ENCODE measurements at places on chromosomes 5 and 9. TPM values are rescaled to one million over a fixed set of nuclear protein-coding genes. Genes with fewer than 3 reads are reported as not detected.

GRCh38 chr9:98575379-98576346, 133.1 kb downstream of the GABBR2 start:
- peak; percentile 66 for DNase-seq

NUTM2G gene
- not detected for total RNA-seq

NUTM2F gene
- total RNA-seq: not detected

DNA sequence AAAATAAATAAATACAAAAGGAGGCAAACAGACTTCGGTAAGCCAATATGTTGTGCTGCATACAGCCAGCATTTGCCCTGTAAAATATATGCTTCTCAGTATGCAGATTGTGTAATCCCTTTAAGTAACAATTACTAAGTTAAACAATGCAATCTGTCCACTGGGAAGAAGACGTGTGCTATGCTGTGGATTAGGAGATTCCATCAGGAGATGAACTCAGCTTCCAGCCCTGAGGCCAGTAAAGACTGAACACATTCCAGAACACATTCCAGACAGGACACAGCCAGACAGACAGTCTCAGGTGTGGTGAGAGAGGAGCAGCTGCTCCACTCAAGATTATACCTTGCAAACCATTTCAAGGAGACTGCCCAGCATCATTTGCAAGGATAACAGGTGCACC, 97.8 kb downstream of the MPDZ start:
- DNase-seq: no peak

GRCh38 chr5:15887093-15887492, 292.5 kb downstream of the MARCHF11 start:
- DNase-seq: no peak

GRCh38 chr9:101119206-101119819, 90.8 kb downstream of the PLPPR1 start:
- no peak for DNase-seq

- DNase-seq: no peak
These were observed 6.9 kb upstream of the UBE2D2 start for GRCh38 chr5:139554264-139554663.

PCDHGA9 gene
- 9.6 TPM for total RNA-seq

PGM5 gene
- total RNA-seq: 191 TPM

DNA sequence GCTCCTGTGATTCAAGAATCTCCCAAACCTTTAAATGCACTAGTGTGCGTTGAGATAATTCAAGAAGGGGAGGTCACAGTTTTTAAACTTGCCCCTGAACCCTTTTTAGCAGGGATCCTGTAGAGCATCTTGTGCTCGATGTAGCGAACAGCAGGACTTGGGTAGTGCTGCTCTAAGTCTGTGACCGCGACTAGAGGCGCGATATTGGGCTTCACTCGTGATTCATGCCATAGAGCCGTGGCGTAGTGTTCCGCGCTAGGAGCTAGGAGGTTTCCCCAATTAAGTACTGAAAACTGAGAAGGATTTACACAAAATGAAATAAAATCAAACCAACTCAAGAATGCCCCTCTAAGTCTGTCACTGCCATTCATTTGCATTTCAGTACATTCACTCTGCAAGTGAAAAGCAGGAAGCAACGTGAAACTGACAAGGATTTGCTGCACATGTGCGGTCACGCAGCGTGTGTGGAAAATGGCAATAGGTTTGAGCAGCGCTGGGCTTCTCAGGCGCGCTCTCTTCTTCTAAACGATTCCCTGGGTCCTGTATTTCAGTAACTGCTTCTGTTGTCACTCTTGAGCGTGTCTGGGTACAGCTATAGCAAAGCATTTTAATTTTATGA, 1135.9 kb upstream of the WWC1 start:
- no peak for DNase-seq

GRCh38 chr9:135299651-135300345, 179.8 kb upstream of the PPP1R26 start:
- DNase-seq: no peak

SUSD1 gene
- 4.3 TPM for total RNA-seq

GRCh38 chr5:170854566-170854965, 7.3 kb upstream of the RANBP17 start:
- DNase-seq: no peak

FSTL4 gene
- not detected for total RNA-seq

RGS7BP gene
- total RNA-seq: 1.7 TPM

PCDHA5 gene
- total RNA-seq: 0.11 TPM

DOCK8 gene
- 2.4 TPM for total RNA-seq

CTNND2 gene
- 41.3 TPM for total RNA-seq

DNA sequence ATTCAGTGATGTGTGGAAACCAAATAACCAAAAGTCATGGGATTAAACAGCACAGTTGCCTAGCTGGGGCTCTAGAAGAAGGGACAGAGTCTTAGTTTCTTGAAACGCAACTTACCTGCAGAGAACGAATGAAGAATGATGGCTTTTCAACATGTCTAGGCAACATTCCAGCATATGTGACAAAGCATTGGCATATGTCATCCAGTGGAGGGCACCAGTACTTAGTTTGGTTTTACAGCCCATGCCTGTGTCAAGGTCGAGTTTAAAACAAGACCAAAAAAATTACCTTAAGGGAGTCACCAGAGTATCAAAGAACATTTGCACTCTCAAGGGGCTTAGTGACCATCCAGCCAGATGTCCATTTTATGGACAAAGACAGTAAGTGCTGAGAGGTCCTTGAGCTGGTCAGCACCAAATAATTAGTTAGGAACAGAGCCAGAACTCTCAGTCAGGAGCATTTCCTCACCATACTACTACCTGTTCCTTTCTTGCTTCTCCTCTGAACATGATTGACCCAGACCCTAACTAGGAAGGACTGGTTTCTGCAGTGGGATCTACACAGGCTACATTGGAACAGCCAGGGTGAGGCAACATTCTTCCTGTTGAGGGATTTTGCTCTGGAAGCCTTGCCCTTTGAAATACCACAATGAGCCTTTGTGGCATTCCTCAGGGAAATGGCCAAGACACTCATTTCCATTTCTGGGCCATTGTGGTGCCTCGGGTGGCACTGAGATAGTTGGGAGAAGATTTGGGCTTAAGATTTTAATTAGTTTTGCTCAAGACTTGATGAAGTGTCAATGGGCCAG, 75.4 kb upstream of the ANKH start:
- no peak for DNase-seq

PJA2 gene
- 98.2 TPM for total RNA-seq

DNA sequence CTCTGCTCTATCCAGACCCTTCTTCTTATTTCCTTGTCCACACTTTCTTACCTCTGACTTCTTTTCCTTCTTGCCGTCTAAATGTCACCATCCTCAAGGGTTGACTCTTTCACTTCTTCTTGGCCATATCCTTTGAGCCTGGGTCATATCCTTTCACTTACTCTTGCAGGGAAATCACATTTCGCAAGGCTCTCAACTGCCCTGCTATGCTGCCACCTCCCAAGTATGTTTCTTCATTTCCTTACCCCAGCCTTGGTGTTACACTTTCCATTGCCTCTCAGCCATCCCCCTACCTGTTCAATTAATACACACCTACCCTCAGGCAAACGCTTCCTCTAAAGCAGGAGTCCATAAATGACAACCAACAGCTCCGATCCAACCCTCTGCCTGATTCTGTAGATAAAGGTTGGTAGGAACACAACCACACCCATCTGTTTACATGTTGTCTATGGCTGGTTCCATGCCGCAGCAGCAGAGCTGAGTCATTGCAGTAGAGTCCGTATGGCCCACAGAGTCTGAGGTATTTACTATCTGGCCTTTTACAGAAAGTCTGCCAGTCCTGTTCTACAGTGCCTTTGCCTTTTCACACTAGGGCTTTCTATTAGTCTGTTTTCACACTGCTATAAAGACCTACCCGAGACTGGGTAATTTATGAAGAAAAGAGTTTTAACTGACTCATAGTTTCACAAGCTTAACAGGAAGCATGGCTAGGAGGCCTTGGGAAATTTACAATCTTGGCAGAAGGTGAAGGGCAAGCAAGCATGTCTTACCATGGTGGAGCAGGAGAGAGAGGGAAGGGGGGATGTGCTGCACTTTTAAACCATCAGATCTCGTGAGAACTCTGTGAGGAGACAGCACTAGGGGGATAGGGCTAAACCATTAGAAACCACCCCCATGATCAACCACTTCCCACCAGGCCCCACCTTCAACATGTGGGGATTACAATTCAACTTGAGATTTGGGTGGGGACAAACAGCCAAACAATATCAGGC, 97.9 kb downstream of the SV2C start:
- DNase-seq: no peak

FYB1 gene
- 4.5 TPM for total RNA-seq

GRCh38 chr5:3347741-3348140, 247.9 kb upstream of the IRX1 start:
- DNase-seq: peak; percentile 69

GRCh38 chr5:163677092-163677491, 171.7 kb downstream of the MAT2B start:
- DNase-seq: no peak

TMOD1 gene
- 151 TPM for total RNA-seq

DNA sequence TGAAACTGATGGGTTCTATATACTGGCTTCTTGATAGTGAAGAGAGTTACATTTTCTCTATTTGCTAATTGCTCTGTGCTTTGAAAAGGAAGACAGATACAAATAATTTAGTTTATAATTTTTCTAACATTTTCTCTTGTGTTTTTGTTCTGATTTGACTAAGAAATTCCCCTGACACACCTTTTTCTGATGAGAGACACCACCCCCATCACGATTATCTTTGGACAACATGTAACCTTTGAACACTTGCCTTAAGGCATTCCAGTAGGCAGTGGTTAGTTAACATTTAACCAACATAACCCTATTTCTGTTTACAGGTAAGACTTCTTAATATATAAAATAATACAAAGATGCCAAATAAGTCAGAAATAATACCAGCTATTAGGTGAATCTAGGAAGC, 4.1 kb upstream of the PTBP3 start:
- no peak for DNase-seq

DNA sequence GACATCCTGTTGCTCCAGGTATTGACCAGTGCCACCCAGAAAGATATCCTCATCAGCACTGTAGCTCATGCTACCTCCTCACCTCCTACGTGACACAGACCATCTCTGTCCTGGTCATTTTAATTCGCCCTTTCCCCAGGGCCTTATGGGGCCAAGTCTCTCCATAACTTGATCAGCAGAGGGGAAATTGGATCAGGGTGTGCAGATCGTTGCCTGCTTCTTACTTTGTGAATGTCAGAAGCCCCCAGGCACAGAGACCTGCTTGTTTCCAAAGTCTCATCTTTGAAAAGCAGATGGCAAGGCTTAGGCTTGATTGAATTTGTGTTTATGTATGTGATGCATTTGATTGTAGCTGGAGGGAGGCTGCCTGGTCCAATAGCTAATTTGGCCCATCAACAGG, 8.8 kb upstream of the DBH start:
- no peak for DNase-seq

DNA sequence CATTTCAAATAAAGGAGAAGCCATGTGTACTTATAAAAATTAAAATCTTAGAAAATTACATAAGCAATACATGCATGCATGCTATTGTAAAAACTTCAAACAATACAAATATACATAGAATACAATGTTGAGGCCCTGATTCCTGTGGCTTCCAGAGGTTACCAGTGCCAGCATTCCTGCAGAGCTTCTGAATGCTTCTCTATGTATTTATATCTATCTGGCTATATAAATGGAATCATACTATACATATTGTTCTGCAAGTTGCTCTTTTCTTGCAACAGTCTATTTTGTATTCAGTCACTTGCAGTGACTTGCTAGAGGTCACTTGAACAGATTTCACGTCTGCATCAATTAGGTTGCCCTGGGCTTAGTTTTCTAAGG, 3.2 kb upstream of the IL12B start:
- DNase-seq: no peak

DNA sequence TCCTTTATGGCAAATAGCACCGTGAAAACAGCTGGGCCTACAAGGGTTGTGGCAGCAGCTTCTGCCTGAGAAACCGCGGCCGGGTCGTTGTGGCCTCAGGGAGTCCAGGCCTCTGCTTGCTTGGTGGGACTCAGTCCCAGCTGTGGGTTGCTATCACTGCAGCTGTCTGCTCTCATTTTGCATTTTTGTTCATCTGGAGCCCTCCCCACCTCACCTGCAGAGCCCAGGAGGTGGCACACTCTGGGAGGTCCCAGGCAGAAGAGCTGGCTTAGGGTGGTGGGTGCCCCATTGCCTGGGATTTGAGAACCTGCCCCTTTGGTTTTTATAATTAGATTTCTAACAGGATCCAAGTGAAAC, 138.4 kb downstream of the GADD45G start:
- no peak for DNase-seq

SH2D3C gene
- 16.0 TPM for total RNA-seq

DNA sequence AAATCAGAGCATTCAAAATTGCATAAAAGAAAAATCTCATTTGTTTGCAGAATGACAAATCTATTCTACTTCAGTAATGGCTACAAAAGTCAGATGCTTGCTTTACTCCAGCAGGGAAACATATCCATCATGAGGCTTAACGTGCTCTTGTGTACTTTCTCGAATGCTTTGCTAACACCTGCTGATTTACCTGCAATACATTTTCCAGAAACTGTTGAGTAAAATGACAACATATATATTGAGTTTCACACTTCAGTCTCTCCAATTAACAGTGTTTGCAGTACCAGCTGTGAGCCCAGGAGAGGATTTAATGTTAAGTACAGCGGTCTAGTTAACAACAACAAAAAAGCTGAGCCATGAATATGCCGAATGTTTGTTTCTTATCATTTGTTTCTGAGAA, 391.5 kb upstream of the SMC2 start:
- DNase-seq: no peak

DNA sequence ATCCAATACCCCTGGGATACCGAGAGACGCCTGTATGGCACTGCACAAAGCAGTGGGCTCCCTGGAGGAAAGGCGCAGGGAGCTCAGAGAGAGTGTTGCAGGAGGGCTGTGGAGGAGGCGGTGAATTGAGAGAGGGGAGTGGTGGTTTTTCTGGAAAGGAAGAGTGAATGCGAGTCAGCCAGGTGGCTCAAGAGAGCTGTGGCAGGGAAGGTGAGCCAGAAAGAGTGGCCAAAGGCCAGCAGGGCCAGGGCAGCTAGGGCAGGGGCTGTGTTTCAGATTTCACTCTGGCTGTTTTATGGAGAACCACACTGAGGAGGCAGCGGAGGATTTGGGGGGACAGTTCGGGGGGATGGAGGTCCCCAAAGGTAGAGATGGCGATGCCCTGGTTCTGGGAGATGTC, 13.0 kb upstream of the DAB2IP start:
- DNase-seq: no peak

- no peak for DNase-seq
These were observed 114.9 kb downstream of the NMUR2 start for GRCh38 chr5:152290181-152290580.

DNA sequence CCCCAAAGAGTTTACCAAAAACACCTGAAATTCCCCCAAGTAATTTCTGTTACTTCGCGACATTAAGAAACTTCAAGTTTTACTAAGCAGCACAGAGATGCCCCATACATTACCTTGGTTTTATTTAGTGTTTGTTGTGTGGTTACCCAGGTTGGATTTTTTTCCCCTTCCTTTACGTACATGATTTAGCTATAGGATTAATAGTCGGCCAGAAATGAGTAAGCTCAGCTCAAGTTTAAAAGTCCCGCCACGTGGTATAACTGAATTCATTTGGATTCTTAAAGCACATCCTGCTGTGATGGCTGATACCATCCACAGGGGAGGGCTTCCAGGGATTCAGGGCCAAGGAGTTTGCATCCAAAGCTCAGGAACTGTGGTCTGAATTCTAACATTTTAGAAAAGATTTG, 75.9 kb downstream of the DAP start:
- DNase-seq: no peak

TRAF1 gene
- 2.4 TPM for total RNA-seq

SMIM3 gene
- 15.3 TPM for total RNA-seq
